ENCODE measurements at places on chromosomes 1 and 21.

DNA sequence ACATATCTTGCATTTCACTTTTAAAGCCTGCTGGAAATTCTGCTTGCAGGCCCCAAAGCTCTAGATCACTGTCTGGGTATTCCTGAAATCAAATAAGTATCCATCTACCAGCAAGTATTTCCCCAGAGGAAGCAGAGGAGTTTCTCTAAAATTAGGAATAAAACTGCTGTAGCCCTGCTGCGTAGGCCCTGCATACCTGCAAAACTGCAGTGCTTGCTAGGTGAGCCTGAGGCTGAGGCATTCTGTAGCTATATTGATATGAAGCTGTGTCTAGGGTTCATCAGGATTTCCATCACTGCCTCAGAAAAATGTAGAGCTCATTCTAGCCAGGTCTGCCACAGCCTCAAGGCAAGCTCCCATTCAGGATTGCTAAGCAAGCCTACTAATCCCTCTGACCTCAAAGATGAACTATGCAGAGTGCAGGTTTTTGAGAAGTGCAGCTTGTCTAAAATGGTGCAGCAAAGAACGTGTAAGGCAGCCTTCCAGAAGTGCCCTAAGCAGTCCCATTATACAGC lies 28.7 kb downstream of the NPHS2 start:
- no peak for DNase-seq

GRCh38 chr1:11134251-11134897 lies 34.7 kb upstream of the EXOSC10 start:
- peak; percentile 87 for DNase-seq

GRCh38 chr1:29711582-29712283 lies 475.4 kb downstream of the PTPRU start:
- peak; percentile 99 for DNase-seq

GRCh38 chr21:43994085-43994484 lies 18.0 kb upstream of the TRAPPC10 start:
- no peak for DNase-seq

DNA sequence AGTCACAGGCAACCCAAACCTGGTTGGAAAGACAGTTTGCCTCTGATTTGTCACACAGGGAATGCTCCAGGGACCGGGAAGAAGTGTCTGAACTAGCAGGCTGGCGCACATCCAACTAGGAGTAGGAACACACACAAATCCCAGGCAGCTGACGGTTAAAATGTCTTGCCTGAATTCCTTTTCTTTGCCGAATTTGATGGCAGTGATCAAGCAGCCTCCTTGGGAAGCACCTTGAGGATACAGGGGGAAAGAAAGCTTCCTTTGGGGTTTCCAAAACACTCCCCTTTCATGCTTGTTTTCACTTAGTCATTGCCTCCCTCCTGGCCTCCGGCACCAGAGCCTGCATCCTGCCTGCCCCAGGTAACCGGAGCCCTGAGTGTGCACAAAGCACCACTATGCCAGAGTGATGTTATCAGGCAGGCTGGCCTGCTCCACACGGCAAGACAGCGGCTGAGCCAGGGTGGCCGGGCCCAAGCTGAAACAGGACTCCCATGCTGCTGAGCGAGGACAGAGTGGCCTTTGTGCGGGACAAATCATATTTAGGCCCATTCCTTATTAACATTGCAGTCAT lies 193.8 kb downstream of the LMX1A start:
- DNase-seq, result peak; percentile 60
